Cardiac fibroblast (primary cell): ENCODE measurements at places on chromosomes 1 and 21.

- DNase-seq: no peak
These were observed 792 bp downstream of the SNX7 start for GRCh38 chr1:98662356-98662670.

DNA sequence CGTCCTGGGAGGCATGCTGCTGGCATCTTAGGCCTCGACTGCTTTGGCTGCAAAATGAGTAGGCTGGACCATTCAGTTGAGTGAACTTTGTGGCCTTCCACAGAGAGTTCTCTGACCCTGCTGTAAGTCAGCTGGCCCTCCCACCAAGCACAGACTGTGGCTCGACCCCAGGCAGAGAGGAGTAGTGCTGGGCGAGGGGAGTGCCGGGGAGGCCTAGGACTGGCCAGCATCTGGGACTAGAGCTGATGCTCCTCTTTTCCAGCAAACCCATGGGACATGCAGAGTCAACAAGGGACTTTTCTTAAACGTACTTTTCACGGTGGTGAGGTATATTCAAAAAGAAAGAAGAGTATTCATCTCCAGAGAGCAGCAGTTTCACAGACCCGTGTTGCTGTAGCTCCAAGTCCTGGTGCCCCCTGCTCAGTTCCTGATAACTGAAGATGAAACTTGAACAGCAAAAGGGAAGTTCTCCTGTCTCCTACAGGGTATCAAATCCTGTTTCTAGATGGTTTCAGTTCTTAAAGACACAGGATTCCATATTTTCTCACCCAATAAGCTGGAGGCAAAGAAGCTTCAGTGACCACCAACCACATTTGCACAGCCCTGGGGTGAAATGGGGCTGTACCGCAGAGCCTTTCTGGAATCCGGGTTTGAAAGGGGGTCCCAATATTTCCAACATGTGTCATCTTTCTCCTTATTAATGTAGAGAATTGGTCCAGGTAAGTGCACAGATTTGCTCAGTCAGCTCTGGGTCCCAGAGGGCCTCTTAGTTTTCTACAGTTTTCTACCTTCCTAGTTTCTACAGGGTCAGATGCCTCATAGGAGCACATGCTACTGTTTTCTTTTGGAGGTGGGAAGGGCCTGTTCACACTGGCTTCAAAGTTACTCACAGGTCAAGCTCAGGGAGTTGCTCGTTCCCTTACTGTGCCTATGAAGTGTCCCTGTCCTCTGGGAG, 20.9 kb downstream of the BATF3 start:
- DNase-seq: no peak

GRCh38 chr1:166172106-166172505, 5.3 kb upstream of the FAM78B start:
- peak; percentile 63 for DNase-seq

DNA sequence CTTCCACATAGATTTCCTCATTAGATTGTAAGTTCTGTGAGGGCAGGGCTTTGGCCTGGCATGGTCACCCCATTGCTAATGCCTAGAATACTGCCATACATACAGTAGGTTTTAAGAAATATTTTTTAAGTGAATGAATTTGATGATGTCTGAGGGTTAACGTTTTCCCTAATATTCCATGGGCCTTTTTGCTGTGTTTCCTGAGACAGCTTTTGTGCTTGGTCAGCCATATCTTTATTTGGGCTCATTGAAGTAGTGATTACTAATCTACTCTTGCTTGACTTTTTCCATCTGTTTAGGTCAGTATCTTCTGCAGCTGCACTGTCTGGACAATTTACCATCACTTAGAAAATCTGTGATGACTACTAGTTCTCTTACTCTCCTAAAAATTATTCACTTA, 3.5 kb downstream of the CDC42 start:
- DNase-seq: no peak
